ENCODE measurements at places on chromosomes 2 and 18.

DNA sequence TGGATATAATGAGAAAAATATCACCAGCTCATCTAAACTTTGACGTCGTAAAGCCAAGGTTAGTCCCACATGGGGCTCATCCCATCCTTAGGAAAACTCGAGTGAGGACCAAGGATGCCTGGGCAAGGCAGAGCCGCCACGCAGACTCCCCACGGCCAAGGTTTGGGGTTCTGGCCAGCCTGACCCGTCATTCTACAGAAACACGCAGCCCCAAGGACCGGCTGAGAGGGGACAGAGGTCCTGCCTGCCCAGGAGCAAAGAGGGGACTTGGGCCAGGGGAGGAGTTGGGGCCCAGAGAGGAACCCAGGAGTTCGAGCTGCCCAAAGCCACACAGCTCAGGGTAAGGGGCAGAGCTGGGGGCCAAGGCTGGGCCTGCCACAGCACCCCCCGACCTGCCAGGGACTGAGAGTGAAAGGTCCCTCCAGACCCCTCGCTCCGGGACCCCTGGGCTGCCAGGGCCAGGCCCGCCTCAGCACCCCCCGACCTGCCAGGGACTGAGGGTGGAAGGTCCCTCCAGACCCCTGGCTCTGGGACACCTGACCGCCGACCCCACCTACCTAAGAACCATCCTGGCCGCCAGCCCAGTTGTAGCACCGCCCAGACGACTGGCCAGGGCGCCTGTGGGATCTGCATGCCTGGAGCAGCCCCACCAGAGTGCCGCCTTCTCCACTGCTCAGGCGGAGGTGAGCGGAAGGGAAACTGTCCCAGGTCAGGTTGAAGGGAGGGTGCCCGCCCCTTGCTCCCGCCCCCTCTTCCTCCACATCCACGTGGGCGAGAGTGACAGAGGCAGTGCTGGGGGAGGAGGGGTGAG is at the start of gene PDCD1:
Gene PDCD1, minus strand, starts transcription at position 689 of the 811 bp plus-strand sequence. Its CDS starts 56 bp downstream, at position 633.
- peak; percentile 89 for DNase-seq

GRCh38 chr2:163752267-163752666 is 16.5 kb upstream of the FIGN start:
- no peak for DNase-seq

DNA sequence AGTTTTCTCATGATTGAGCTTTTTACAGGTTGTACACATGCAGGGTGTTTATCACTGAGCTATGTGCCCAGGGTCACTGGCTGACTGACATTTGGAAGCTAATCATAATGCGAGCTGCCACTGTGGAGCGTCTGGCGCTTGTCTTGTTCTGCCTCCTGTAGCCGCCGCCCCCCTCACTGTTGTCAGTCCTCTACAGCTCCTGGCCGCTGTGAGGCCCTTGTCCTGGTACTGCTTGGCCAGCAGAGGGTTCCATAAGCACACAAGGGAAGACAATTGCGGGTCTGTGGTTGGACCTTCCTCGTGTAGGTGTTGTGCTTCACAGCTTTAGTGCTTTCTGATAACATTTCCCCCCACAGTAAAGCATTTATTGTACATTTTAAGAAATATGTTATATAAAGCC is 105.6 kb upstream of the LDLRAD4 start:
- no peak for DNase-seq

DNA sequence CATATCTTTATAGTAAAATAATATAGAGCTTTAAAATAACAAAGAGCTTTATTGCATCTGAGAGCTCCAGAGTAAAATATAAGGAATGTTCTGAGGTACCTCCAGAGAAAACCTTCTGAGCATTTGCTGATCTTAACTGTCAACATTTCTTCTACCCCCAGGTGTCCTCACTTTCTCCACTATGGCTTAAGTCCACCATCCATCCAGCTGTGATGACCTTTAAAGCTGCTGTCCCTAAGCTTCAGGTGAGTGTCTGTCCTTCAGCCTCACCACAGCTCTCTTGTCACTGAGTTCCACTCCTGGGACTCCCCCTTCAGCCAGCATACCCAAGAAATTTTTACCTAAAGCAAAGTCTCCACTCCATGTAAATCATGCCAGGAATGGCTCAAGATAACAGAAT is 137.9 kb downstream of the MYO5B start:
- DNase-seq: no peak

GRCh38 chr2:54483426-54483825 is 27.3 kb downstream of the SPTBN1 start:
- no peak for DNase-seq

DNA sequence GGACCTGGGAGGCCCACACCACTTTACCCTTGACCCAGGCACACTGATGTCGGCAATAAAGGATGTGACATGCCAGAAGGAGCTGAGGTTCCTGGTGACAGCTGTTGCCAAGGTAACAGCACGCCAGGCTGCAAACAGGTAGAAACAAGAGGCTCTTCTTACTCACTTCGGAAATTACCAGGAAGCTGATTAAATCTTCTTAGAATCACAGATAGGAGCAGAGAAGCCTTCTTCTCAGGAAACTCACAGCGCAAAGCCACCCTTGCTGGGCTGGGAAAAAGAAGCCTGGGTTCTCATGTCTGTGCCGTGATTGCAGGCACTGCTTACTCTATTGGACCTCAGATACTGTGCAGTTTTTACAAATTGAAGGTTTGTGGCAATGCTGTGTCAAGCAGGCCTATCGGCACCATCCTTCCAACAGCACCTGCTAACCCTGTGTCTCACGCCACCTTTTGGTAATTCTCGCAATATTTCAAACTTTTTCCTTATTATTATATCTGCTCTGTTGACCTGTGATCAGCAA is 61.0 kb upstream of the TAF1B start:
- DNase-seq: no peak

- DNase-seq: no peak
Measured at GRCh38 chr2:19982268-19982667, 7.6 kb downstream of the WDR35 start.

DNA sequence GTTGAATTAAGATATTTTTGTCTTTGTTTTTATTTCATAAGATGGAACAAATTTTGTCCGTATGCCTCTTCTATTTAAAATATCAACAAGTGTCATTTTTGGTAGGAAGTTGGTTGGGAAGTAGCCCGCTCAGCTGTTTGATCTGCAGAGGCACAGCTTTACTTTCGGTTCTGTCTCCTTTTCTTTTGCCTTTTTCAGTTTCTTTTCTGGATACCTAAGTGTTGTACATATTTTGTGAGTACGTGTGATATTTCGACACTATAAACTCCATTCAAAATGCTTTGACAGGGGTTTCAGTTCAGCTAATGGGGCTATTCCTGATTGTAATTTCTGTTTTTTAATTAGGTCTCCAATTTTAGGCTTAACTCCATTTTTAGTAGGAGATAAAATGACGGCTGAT is 1785.0 kb upstream of the LRRTM1 start:
- DNase-seq: no peak

- DNase-seq: no peak
Measured at GRCh38 chr18:22285361-22286140, 116.2 kb downstream of the GATA6 start.

GRCh38 chr18:59072727-59073421 is 66.8 kb upstream of the SEC11C start:
- DNase-seq: no peak

GRCh38 chr2:30577151-30577550 is 130.1 kb downstream of the LCLAT1 start:
- DNase-seq: no peak

DNA sequence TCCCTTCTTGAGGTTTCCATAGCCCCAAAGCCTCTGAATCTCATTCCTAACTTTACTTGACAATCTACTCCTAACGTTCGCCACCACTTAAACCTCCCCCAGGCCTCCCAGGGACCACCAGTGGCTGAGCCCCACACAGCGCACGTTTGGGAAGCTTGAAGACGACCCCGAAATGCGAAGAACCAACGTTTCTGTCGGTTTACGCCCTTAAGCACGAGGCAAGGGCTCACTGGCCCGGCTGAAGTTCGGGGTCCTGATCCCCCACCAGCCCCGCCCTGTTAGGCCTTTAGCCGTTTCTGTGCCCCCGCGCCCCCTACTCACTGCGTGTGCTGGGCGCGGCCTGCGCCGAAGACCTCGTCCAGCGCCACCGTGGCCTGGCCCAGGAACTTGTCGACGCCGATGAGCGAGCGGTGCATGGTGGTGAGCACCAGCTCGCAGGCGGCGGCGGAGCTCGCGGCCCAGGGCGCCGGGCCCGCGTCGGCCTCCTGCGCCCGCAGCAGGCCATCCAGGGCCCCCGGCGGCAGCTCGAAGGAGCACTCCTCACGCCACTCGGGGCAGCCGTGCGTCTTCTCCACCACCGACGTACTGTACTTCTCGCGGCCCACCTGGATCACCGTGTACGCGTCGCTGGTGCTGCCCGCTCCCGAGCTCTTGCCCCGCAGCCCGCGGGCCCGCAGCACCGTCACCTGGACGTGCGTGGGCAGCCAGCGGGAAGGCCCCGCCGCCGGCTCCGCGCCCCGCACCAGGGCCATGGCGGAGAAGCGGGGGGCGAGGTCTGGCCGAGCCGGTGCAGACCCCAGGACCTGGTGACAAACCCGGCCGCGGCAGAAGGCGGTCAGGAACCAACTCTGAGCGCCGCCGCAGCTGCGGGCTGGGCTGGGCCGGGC is 479 bp downstream of the RAB11FIP5 start:
- peak; percentile 56 for DNase-seq

- no peak for DNase-seq
Measured at GRCh38 chr2:217431577-217432269, 571.1 kb downstream of the TNS1 start.

GRCh38 chr18:78953566-78953965 is 26.1 kb upstream of the SALL3 start:
- DNase-seq: no peak

GRCh38 chr2:84942166-84942565 is 28.8 kb upstream of the KCMF1 start:
- DNase-seq: no peak

GRCh38 chr2:235070063-235070706 is 118.4 kb downstream of the SH3BP4 start:
- no peak for DNase-seq

DNA sequence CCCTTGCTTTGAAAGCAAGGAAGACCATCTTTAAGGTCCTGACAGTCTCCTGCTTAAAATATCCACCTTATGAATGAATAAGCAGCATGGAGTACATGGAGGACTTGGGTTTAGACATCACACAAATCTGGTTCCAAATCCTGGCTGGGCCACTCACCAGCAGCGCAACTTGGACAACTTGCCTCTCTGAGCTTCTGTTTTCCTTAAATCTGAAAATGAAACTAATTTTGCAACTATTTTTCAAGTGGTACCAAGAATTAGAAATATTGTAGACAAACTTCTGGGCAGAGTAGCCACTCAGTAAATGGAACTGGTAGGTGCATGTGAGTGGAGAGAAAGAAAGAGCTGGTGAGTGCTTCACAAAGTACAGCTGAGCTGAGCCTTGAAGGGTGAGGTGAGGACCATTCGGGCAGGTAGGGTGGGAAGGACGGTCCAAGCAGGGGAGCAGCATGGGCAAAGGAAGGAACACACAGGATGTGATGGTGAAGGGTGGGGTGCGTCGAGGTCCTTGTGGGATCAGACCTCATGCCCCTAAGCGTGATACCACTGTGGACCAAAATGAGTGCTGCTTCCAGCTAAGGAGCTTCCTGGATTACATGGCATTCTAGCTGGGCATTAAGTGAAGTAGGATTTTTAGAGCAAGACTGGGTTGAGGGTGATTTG is 14.4 kb upstream of the TET3 start:
- no peak for DNase-seq

GRCh38 chr2:237315170-237315828 is 98.7 kb downstream of the COL6A3 start:
- DNase-seq: no peak

DNA sequence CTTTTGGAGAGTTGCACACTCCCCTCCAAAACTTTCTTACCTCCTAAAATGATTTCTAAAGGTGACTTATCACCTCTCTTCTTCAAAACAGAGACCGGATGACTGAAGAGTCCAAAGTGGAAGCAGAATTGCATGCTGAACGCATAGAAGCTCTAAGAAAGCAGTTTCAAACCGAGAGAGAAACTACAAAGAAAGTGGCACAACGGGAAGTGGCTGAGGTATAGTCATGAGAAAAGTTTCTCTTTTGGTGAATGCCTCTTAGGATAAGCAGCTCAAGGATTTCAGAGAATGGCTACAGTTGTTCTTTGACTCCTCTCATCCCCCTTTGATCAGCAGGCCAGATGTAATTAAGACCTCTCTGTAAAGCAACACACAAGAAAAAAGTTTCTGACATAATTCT is 73.6 kb downstream of the GTF3C3 start:
- no peak for DNase-seq

DNA sequence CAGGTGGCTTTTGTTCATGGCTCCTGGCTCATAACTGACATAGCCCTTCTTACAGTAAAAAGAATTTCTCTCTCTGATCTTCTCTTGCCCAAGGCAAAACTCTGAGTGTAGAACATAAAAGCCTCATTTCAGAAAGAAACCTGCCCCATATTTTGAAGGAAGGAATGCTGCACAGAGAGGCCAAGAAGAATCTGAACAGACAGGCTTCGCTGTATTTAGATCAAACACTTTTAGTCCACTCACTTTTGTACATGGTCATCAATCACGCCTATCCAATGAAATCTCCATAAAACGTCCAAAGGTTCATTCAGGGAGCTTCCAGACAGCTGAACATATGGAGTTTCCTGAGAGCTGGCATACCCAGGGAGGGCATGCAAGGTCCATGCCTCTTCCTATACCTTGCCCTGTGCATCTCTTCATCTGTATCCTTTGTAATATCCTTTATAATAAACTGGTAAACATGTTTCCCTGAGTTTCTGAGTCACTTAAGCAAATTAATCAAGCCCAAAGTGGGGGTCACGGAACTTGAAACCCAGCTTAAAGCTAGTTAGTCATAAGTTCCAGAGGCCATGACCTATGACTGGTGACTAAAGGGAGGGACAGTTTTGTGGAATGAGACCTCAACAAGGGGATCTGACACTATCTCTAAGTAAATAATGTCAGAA is 62.5 kb upstream of the TMEM247 start:
- no peak for DNase-seq

- DNase-seq: no peak
Measured at GRCh38 chr2:186515376-186515775, 29.3 kb downstream of the ZC3H15 start.

DNA sequence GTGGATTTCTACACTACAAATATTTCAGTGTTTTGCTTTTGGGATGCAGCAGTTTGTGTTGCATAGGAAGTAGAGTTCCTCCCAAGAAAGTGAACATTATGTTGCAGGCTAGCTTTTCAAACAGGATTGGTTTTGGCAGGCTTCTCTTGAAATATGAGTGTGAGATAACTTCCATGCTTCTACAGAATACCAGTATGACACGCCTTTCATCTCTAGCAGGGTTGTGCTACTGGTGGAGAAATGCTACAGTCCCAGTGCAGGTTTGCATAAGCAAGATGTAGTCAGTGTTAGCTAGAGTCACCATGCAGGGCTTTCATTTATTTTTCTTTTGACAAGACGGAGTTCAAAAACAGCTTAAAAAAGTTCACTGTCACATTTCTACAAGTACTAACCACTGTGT is 17.1 kb upstream of the CAVIN2 start:
- DNase-seq: no peak

Data from GM20000 (cell line).